ENCODE measurements at places on chromosomes 7 and 10.
A peak's percentile ranks its signal among the peaks of the same experiment; 100 is the strongest.

DNA sequence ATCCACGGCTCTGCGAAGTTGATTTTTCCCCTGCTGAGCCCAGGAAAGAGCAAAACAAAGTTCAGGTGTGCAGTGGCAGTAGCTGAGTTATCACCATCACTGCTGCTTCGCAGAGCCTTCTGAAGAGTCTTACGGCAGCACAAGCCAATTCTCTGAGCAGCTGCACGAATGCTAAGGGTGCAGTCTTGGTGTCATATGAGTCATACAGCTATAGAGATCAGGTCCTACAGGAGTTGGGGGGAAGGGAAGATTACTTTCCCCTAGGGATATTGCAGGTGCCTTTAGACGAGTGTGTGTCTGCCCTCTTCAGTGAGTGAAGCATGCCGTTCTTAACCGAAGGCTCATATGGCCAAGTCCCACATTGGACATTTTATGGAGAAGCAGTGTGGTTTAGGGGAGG, 227.8 kb downstream of the CELF2 start:
- DNase-seq, result no peak

DNA sequence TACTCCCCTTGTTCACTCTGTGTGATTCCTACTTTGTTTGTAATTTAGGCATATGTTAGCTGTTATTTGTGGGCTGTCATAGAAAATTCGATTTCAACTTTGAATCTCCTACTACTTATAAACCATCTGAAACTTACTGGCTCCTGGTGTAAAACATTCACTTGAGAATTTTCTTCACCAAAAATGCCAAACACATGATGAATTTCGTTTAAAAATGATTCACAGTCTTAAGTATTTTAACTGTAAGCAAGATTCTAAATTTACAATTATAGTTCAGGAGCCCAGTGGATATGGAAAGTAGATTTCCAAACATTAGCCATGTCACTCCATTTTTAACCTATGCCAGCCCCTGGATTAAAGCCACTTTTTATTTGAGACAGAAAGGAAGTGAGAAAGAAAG, 3.1 kb downstream of the CPED1 start:
- peak; percentile 82 for DNase-seq

DNA sequence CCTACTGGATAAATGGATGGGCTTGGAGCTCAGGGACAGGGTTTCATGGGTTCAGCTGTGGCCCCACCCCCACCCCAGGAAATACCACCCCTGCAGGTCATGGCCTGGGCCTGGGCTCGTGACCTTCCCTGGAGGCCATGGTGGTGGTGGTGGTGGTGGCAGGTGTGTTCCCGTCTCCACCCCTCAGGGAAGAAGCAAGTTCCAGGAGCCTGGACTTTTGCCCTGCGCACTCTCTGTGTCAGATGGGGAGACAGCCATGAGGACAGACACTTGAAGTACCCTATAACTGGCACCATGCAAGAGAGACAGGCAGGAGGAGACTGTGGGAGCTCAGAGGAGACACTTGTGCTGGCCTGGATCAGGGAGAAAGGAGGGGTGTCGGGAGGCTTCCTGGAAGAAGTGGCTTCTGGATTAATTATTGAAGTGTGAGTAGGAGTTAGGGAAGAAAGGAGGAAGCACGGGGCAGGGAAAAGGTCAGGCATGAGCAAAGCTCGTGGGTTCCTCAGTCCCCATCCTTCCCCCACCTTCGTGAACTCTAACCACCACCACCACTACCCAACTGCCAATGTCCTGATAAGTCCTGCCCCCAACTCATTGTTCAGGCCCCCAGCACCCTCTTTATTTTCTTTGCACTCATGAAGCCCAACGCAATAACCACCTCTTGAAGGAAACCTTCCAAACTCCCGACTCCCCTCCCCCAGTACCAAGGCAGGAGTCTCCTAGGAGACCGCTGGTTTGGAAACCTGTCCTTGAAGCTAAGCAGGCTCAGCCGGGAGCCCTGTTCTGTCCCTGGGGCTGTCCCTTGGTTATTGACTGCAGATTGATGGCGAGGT, 8.9 kb downstream of the SH2B2 start:
- DNase-seq, result no peak

DNA sequence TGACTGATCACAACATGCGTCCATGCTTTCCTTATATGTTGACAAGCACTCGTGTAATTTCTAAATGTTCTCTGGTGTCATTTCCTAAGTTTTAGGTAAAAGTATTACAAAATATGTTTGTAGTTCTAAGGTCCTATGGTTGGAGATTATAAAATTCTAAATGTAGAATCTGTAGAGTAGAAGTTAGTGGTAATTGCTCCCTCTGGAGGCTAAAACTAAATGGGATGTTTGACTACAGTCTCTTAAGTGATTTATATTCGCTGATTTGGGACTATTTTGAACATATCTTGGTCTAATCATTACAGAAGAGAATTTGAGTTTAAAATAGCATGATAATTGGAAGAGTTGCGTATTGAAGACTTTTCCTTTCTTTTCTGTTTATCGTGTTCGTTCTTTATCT, 74.1 kb downstream of the ZMYND11 start:
- peak; percentile 44 for DNase-seq

DNA sequence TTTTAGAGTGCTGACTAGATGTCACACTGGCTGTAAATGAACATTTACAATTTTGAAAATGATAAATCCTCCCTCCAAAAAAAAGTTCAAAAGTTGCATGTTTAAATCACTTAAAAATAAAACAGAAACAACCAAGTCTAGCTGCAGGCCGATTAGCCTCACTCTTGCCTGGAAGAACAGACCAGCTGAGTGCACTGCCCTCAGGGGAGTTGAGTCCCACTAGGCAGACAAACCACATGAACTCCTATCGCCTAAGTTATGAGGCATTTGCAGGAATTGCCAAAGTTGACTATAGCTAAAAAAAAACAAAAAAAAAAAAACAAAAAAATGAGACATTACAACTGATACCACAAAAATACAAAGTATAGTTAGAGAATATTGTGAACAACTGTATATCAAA, 510.0 kb downstream of the ANKRD7 start:
- DNase-seq, result no peak

- no peak for DNase-seq
Measured at GRCh38 chr10:49138361-49138891, 4.6 kb upstream of the FAM170B start.

DNA sequence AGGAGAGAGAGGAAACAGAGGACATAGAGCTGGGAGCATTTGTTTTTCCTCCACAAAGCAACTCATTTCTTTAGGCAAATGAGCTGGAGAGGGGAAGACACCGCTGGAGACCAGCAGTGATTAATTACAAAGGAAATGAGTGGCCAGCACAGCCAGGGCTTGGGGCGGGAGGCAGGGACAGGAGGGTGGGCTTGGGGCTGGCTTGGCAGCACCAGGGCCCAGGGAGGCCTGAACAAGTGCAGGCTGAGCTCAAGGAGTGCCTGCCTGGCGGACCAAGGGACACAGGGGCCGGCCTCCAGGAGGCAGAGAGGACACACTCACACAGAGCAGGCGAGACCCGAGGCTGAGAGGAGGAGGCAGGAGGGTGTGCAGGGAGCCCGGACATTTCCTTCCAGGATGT, 149.0 kb upstream of the UNC5B start:
- no peak for DNase-seq

- no peak for DNase-seq
Measured at GRCh38 chr10:47396311-47396717, 12.2 kb upstream of the ZNF488 start.

DNA sequence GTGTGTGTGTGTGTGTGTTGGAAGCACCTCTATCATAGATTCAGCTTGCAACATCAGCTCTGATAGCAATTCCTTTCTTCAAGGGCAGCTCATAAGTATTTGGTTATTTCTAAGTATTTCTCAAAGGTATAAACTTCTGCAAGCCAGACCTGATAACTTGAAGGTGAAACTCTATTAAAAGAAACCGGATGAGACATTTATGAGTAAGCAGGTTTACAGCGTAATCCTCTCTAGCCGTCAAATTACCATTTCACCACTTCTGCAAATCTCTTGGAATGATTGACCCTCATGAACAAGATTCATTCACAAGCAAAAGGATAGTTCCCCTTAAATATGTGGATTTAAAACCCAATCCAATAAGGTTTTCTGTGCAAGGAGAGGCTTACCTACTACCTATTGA, 23.1 kb downstream of the PDE1C start:
- DNase-seq, result no peak

All from iris pigment epithelial cell (primary cell).